ENCODE measurements at places on chromosomes 4 and X.

DNA sequence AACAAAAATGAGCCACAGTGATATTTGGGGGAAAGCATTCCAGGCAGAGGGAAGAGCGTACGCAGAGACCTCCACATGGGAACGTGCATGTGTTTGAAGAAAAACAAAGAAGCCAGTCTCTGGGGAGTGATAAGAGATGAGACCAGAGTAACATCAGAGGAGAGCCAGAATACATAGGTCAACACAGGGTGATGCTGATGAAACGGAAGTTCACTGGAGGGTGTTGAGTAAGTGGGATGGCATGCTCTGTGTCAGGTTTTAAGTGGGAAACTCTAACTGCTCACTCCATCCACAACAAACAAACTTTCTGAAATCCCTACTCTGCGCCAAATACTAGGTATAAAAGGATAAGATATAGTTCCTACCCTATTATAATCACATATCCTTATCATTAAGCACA lies 110.0 kb downstream of the ARHGAP6 start:
- no peak for DNase-seq

- peak; percentile 76 for DNase-seq
Observed at GRCh38 chr4:8468746-8469535, 28.4 kb downstream of the TRMT44 start.

GRCh38 chr4:87049508-87049907 lies 114.7 kb downstream of the AFF1 start:
- DNase-seq: no peak

- no peak for DNase-seq
Observed at GRCh38 chr4:85676050-85676425, 201.1 kb downstream of the ARHGAP24 start.

GRCh38 chr4:138087066-138087719 lies 155.0 kb downstream of the SLC7A11 start:
- no peak for DNase-seq

- DNase-seq: peak; percentile 58
Observed at GRCh38 chr4:126583509-126583908, 1049.2 kb upstream of the INTU start.

GRCh38 chr4:53622739-53623151 lies 31.5 kb upstream of the LNX1 start:
- no peak for DNase-seq

GRCh38 chr4:98851806-98852205 lies 77.1 kb downstream of the EIF4E start:
- no peak for DNase-seq

DNA sequence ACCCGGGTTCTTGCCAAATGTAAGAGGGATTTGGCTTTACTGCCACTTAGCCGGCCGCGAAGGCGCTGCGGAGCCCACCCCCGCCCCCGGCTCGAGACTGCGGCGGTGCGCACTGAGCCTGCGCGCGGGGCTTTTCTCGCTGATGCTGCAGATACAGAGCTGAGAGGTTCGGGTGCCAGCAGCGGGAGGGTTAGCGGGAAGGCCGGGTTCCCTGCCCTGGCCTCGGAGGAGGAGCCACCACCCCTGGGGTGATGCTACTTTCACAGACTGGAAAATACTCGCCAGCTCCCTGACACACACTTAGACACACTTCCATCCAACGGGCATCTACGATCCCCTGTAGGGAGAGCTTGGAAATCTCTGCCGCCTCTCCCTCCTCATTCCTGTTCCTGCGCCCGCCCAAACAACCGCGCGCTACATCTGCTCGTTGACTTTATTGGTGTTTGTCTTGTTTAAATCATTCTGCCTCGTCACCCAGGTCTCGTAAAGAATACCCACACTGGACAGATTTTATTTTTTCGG lies 2.1 kb upstream of the PCDH7 start:
- peak; percentile 37 for DNase-seq

- no peak for DNase-seq
Observed at GRCh38 chr4:182649698-182650477, 267.3 kb downstream of the DCTD start.
